ENCODE measurements at places on chromosomes 6 and 20.

GRCh38 chr6:45533386-45533785 lies 155.7 kb upstream of the SUPT3H start:
- DNase-seq: no peak

DNA sequence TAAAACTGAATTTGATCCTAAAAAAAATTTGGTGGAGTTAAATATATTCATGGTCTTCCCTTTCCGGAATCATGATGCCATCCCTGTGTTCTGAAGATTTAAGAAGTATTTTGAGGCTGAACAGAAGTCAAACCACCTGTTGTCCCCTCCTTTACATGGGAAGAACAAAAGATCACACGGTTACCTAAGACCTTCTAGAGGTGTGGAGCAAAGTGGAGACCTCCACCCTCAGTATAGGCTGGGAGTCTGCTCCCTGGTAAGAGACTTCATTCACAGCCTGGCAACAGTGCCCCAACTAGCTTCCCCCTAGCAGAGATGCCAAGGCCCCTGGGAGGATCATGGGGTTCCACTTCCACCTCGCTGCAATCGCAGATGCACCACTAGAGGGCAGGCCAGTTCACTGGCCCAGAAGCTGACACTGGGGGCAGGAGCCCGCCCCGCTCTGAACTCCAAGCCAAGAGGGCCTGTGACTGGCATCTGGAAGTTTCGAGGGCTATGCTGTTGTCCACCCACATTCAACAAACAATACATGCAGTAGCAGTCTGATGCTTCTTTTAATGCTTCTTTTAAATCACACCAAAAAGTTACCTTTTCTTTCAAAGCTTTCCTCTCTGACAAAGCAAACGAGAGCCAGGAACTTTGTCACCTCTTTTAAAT lies 19.5 kb upstream of the UBE2J1 start:
- no peak for DNase-seq

DNA sequence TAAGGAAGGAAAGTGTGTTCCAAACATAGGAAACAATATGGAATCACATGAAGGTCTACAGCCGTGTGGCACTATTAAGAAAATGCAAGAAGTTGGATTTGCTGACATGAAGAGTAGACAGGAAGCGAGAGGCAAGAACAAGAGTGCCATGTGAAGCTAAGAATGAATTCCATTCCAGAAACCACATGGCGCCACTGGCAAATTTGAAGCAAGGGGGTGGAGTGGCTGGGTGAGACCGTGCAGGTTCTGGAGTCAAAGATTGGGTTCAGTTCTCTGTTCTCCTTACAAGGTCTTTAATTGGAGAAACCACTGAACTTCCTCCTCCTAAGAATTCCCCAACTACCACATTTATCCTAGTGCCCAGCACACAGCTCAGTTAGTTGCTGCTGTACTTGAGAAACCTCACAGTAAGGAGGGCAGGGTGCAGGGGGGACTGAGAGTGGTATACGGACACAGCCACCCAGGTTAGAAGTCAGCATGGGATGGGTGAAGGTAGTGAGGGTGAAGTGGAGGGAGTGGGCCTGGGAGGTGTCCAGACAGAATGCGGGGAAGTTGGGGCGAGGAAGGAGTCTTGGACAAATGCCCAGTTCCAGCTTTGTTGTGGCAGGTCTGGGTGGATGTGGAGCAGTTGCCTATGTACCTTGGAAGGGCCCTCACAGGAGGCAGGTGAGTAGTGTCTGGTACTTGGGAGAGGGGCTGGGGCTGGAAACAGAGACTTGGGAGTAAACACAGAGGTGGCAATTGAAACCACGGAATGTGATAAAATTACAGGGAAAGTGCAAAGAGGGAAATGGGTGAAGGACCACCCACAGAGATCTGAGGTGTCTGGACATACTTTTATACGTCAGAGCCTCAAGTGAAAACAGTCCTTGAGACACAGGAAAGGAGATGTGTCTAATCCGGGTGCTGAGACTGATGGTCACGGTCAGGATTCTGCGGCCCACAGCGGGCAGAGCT lies 14.3 kb downstream of the LYRM4 start:
- DNase-seq: no peak

DNA sequence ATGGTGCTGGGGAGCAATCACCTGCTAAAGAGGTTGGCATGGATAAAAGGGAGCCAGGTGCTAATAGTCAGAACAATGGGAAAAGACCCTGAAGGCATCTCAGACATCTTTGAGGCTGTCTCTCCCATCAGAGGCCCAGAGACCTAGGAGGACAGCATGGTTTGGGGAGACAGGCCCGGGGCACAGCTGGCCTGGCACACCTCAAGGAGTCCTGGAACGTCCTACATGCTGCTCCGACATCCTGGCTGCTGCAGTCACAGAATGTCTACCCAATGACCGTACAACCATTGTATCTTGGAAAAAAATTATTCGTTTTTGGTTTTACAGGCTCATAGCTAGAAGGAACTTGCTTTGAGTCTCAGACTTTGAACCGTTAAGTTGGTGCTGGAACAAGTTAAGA lies 4.4 kb downstream of the GMDS start:
- DNase-seq: no peak

GRCh38 chr6:116326181-116326671 lies 44.5 kb upstream of the DSE start:
- no peak for DNase-seq

DNA sequence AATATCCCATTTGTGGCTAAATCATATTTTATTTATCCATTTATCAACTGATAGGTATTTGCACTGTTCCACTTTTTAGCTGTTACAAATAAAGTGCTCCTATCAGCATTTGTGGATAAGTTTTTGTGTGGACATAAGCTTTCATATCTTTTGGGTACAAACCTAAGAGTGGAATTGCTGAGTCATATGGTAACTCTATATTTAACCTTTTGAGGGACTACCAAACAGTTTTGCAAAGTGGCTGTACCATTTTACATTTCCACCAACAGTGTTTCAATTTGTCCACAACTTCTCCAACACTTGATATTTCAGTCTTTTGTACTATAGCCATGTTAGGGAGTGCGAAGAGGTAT lies 23.6 kb upstream of the ECHDC1 start:
- DNase-seq: no peak

GRCh38 chr6:11323666-11324452 lies 91.4 kb upstream of the NEDD9 start:
- DNase-seq: no peak

GRCh38 chr20:59325142-59325523 lies 24.7 kb downstream of the EDN3 start:
- no peak for DNase-seq

- DNase-seq: no peak
Measured at GRCh38 chr20:58670102-58670501, 19.0 kb downstream of the STX16 start.

DNA sequence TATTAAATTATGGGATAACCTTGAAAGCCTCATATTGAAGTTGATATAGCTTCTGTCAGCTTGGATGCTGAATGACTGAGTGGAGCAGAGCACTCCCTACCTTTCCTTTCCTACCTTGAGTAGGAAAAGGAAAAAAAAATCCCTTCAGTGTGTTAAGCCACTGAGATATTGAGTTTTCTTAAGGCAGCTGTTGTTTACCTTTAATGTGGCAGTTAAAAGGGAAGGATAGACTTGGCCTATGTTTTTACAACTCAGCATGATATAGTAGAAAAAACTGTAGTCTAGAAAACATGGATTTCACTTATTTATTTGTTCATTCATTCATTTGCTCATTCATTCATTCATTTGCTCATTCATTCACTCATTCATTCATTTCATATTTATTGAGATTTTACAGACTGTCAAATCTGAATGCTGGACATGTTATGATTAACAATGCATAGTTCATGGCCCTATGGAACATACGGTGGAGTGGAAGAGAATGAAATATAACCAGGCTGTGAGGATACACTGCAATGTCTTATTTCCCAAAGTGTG lies 131.5 kb upstream of the MAN1A1 start:
- DNase-seq: no peak

GRCh38 chr6:89574910-89575561 lies 63.5 kb downstream of the LYRM2 start:
- DNase-seq: no peak

GRCh38 chr6:130944486-130944885 lies 117.3 kb downstream of the SMLR1 start:
- DNase-seq: no peak

DNA sequence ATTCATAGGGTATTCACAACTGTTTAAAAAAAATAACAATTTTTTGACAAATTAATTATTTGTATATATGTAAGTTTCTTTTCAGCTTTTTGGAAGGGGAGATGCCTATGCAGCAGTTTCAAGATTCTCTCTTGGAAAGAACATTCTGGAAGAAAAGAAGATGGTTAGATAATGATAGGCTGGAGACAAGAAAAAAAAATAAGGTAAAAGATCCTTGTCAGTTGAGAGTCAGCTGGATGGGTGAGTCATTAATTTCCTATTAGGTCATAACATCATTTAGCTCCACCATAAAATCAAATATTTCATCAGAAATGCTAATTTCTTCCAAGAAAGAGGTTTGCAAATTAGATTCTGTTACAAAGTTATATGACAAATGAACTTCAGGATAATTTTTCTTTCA lies 880.4 kb downstream of the EPHA7 start:
- DNase-seq: no peak

DNA sequence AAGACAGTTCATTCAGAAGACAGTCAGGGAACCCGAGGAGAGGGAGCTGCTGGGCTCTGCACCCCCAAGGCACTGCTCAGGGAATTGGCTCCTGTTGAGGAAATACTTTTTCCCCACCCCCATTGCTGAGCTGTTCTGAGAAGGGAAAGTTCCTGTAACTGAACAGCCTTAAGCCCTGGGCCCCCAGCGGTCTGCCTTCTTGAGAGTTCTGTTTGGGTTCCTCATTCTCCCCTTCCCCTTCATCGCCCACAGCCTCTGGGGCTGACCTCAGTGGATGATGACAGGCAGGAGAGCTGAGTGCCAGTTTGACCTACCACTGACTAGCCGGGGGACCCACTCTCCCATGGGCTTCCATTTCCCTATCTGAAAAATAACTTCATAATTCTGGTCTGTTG lies 10.7 kb downstream of the HCK start:
- no peak for DNase-seq

GRCh38 chr6:168393126-168393870 lies 47.7 kb upstream of the SMOC2 start:
- no peak for DNase-seq

DNA sequence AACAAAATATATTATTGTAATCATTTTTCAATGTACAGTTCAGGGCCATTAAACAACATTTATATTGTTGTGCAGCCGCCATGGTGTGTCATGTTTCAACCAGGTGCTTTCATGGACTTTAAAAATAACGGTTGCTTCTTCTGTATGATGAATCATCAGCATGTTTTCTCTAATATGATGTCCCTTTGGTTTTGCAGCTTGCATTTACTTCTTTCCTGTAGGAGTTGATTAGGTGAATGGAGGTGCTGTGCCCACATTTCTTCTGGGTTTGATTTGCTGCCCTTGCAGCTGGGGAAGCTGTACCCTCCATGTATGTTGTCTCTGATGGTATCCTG lies 54.9 kb upstream of the TULP4 start:
- no peak for DNase-seq

GRCh38 chr6:33192105-33192646 lies at the start of gene COL11A2:
TSS of gene COL11A2 (minus strand) at chr6:33192467. CDS start at chr6:33192240, 227 bp downstream.
- DNase-seq: no peak

DNA sequence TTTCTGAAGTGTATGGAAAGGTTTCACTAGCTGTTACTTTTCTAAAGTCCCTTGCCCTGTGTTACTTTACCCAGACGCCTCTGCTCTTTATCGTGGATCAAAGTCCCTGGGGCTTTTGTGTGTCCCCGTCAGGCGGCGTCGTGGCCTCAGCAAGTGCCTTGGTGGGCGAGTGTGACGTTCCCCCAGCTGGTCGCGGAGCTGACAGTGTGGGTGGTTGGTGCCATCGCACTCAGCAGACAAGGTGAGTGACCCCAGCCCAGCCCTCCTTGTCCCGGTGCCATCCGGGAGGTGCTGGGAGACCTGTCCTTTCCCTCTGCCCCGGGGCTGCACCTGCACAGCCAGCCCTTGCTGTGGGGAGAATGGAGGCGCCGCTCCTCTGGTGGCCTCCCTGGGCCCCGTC lies 27.3 kb upstream of the TCFL5 start:
- DNase-seq: no peak

GRCh38 chr6:12527339-12527738 lies 189.2 kb upstream of the PHACTR1 start:
- DNase-seq: no peak

- no peak for DNase-seq
Measured at GRCh38 chr20:19786311-19786710, 28.3 kb downstream of the RIN2 start.

DNA sequence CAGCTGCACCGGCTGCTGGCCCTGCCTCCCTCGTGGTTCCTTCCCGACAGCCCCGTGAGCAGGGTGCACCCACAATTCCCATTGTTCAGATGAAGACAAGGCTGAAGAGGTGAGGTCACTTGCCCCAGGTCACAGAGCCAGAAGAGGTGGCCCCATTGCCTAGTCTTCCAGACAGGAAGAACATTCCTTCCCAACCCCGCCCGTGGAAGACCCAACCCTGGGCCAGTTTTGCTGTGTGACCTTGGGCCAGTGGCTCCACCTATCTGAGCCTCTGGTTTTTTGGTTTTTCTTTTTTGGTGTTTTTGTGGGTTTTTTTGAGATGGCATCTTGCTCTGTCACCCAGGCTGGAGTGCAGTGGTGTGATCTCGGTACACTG lies 61.7 kb downstream of the RIPOR3 start:
- DNase-seq: no peak

- no peak for DNase-seq
Measured at GRCh38 chr6:144462058-144462457, 176.9 kb downstream of the UTRN start.

DNA sequence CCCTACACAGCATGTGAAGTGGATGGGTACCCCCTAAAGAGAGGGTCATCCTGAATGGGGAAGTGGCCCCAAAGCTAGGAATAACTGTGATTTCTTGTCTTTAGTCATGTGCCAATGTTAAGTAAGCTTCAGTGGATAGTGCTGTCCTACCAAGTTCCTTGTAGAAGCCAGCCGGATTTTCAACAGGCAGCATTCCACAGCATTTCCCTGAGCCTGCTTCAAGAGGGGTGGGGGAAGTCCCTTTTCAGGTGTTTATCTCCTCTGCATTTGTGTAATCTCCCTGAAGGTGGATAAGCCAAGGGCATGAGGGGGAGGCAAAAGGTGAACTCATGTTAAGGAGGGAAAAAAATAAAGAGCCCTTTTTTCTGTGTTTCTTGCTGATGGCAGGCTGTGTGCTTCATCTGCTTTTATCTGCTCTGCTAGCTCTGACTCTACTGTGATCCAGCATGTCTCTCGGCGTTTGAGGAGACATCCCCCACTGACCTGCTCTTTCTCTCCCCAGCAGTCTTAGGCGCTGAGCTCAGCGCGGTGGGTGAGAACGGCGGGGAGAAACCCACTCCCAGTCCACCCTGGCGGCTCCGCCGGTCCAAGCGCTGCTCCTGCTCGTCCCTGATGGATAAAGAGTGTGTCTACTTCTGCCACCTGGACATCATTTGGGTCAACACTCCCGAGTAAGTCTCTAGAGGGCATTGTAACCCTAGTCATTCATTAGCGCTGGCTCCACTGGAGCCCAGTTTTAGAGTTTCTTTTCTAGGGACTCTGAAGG lies 1.9 kb downstream of the EDN1 start:
- DNase-seq: no peak

GRCh38 chr6:7156643-7157278 lies 49.0 kb downstream of the RREB1 start:
- no peak for DNase-seq

All from mesenteric fat pad (tissue), 1 donor.